ENCODE measurements at places on chromosomes 6 and 20.

DNA sequence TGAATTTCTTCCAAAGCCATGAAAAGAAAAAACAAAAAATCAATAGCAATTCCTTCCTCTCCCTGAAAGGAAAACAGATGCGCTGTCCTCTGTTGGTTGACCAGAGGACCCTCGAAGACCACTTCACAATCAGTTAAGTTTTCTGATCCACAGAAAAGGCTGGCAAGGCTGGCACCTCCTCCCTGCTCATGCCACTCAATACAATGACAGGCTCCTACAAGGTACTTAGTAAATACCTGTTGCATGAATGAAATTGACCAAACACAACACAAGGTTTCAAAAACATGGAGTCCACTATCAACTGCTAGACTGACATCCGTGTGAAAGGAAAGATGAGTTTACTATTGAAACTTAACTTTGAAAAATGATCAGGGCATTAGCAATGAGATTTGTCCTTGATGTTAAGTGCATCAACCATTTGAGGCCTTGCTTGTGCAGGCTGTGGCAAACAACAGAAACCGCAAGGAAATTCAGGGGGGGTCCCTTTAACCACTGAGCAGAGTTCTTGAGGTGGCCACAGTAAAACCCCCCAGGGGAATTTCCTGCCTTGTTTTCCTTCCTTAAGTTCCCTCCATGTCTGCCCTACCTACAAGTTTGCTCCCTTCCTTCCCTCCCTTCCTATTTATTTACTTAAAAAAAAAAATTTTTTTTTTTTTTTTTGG, 27.9 kb upstream of the RTF2 start:
- DNase-seq: peak; percentile 59

DNA sequence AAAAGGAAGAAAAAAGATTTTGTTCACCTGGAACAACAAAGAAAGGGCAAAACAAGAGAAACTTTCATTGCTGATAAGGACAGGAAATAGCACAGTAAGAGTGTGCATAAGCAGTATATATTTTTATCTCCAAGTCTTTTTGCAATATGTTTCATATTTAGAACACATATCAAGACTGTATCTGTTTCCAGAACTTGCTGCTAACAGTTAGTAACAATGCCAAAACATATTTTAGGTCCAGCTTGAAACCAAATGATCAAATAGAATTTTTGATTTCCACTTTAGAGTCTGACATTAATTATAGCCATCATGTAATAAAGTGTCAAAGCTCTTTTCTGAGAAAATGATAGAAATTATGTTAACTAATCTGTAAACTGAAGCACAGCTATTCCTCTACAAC, 143.5 kb upstream of the SUPT3H start:
- DNase-seq: no peak

DNA sequence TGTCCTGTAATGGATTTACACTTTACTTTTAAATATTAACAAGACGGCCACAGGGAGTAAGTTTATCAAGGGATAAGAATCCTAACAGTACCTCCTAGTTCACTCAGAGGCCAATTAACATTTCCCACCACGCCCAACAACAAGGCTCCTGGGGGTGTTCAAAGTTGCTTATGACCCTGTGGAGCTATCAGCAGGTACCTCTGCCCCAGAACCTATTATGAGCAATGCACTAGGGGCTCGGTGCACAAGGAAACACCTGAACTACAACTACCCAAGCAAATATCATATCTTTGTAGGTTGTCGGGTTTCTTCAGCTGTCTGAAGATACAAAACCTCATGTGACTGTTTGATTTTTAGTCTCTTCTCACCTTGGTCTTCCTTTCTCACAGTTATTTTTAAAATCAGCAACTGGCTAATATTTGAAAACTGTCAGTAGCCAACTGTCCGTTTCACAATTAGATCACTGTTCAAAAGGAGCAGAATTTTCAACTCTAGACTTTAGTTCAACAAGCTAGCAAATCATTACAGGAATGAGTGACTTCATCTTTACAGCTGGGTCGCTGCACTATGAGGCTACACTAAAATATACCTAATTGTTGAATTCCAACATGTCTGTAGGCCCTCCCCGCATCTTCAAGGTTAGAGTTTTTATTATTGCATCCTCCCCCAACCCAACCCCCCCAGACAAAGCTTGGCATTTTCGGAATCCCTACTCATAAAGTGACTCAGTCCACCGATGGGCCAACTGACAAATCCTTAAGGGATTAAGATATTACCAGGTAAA, 38.1 kb downstream of the B4GALT5 start:
- DNase-seq: no peak

DNA sequence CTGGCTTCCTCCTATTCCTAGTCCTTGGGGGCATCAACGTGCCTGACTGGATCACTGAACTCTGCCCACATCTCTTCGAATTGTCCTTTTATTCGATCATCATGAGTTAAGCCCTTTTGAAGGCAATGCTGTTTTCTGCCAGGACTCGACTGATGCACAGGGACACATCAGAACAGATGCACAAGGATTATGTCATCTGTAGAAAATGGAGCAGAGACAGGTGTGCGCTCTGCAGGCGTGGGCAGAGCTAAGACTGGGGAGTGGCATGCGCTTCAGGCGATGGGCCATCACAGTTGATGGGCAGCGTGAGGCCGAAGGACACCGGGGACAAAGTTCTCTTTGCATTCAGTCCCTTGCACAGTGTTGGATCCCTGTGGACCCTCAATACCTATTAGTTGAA, 13.1 kb downstream of the GABRR1 start:
- DNase-seq: no peak

GRCh38 chr6:30882759-30883684, 1.3 kb upstream of the DDR1 start:
- no peak for DNase-seq

DNA sequence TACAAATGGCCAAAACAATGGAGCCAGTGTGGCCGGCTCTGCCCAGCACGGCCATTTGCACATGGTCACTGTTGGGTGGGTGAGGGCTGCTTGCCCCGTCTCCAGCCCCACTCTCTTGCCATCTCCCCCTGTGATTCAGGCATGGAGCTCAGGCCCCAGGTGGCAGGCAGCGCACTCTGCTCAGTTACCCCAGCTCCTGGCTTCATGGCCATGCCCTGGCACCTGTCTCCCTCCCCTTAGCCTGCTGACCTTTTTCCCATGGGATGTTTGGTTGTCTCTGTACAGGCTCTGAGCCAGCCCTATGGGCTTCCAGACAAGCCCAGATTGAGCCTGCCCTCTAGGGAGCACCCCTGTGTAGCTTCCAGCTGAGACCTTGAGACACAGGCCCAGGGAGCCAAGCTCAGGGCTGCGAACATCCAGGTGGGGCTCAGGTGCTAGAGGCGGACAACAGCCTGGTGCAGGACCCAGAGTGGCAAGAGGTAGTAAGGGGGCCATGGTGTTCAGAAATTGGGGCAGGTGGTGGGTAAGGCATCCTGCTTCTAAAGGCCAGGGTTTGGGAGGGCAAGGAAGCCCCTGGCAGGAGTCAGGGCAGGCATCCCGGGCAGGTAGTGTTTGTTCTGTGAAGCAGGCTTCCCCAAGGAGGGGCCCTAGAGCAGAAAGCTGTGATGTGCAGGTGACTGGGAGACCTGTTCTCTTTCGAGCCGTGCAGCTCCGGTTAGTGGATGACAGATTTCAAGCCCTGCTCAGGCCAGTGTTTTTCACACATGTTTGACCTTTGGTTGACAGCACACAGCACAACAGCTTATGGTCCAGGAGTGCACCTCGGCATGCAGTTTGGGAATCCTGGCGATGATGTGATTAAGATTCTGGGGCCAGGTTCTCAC, 17.7 kb downstream of the SYNJ2 start:
- DNase-seq: no peak

DNA sequence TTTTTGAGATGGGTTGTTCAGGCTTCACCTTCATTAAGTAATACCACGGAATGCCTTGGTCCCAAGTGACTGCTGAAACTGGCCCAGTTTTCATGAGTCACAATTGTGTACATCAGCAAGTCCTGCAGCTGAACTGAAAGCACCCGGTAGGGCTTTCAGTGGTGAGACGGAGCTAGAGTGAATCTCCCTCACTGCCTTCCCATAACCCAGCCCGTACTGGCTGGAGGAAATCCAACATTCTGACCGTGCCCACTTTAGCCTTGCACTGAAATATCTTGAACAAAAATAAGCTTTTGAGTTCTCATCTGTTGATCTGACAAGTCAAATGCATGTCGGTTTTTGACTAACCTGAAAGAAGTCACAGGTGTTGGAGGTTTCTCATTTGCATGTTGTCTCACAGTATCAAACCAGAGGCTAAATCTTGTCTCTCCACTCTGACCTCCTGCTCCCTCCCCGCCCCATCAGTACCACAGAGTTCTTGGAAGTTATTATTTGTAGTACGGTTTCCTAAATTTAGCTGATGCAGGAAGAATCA, 35.9 kb downstream of the DUSP22 start:
- no peak for DNase-seq

DNA sequence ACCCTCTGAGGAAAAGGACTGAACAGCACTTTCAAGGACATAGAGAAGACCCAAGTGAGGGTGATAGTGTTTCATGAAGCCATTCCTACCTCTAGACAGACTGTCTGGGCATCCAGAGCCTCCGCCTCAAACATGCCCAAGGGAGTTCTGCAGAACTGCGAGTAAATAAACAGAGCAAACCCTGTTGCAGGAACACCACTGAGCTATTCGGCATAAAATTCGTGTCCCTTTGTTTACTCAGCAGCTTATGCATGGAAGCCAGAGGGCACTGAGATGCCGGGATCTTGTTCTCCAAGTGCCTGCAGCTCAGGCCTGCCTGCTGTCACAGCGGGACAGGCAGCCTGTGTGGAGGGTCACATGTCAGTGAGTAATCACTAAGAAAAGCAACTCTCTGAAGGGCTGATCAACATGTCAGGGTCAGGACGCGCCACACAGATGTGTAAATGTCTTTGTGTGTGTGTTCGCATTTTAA, 164.9 kb upstream of the HEY2 start:
- no peak for DNase-seq

GRCh38 chr6:105112577-105112976, 67.2 kb downstream of the POPDC3 start:
- DNase-seq: no peak

GRCh38 chr20:21235484-21236445, 67.4 kb upstream of the XRN2 start:
- peak; percentile 51 for DNase-seq

DNA sequence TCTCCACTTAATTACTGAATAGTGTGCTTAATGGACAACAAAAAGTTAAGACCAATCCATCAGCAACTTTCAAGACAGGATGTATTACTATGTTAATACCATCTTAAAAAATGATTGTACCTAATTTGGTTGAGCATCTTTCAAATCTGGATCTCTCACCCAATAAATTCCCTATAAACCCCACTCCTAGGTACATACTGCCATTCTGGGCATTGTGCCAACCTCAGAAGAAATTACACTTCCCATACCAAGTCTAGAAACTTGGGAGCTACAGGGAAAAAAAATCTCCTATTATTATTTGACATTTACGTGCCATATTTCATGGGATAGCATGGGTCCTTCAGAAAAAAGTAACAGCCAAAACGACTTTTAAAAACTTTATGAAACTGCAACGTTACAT, 5.1 kb downstream of the SYNCRIP start:
- DNase-seq: no peak

DNA sequence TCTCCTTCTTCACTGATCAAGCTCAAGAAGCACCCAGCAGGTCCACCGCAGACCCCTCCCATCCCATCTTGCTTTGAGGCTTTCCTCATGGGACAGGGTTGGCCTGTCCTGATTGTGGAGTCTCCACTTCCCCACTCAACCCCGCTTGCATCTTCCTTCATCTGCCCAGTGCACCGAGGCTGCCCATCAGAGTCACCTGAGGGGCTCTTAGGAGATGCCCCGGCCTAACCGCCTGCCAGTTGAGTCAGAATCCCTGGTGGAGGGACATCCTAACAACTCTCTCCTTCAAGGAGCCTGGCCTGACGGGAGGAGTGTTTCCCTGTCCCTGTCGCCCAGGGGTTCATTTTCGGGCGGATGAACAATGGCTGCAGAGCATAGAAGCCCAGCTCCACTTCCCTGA, 46.1 kb downstream of the RBM38 start:
- DNase-seq: no peak

- DNase-seq: no peak
Measured at GRCh38 chr20:36040571-36040970, 72.2 kb downstream of the CNBD2 start.

GRCh38 chr6:30893001-30893591, 8.8 kb downstream of the DDR1 start:
- DNase-seq: no peak

- DNase-seq: no peak
Measured at GRCh38 chr20:61493798-61494305, 241.8 kb downstream of the CDH4 start.

GRCh38 chr20:1870792-1871550, 24.2 kb upstream of the SIRPA start:
- DNase-seq: no peak

DNA sequence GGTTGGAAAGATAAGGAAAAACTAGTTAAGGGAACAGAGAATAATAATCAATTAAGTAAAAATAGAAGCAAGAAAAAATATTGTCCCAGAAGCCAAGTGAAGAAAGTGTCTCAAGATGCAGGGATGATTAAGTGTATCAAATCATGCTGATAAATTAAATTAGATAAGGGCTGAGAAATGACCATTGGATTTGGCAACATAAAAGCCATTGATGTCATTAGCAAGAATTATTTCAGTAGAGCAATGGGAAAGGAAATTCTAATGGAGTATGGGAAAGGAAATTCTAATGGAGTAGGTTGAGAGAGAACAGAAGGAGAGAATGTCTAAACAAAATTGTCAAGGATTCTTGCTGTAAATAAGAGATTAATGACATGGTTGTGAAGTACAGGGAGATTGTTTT, 146.8 kb downstream of the TFAP2B start:
- no peak for DNase-seq

GRCh38 chr6:47034421-47034820, 7.7 kb downstream of the ADGRF1 start:
- no peak for DNase-seq

GRCh38 chr20:24208652-24209051, 220.1 kb upstream of the GGTLC1 start:
- no peak for DNase-seq

GRCh38 chr6:56693246-56693607, 50.5 kb upstream of the DST start:
- no peak for DNase-seq

GRCh38 chr20:8796088-8796660, 272.7 kb upstream of the PLCB4 start:
- DNase-seq: no peak

GRCh38 chr6:95364016-95364604, 213.2 kb upstream of the MANEA start:
- no peak for DNase-seq

DNA sequence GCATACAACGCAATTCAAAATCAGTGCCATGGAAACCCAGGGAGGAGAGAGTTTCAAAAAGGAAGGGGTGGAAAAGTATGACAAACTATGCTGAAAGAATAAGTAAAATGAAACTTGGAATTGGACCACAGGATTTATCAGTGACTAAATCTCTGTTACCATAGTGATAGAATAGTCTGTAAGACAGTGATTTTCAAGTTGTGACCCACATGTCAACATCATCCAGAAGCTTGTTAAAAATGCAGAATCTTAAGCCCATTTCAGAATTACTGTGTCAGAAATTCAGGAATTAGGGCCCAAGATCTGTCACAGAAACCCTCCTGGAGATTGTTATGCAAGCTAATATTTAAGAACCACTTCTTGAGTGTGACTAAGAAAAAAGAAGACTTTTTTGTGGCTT, 417.7 kb upstream of the JAG1 start:
- no peak for DNase-seq
